Natural killer cell (primary cell): ENCODE measurements at places on chromosomes 12 and 14. TPM values are rescaled to one million over a fixed set of nuclear protein-coding genes. Genes with fewer than 3 reads are reported as not detected.

DNA sequence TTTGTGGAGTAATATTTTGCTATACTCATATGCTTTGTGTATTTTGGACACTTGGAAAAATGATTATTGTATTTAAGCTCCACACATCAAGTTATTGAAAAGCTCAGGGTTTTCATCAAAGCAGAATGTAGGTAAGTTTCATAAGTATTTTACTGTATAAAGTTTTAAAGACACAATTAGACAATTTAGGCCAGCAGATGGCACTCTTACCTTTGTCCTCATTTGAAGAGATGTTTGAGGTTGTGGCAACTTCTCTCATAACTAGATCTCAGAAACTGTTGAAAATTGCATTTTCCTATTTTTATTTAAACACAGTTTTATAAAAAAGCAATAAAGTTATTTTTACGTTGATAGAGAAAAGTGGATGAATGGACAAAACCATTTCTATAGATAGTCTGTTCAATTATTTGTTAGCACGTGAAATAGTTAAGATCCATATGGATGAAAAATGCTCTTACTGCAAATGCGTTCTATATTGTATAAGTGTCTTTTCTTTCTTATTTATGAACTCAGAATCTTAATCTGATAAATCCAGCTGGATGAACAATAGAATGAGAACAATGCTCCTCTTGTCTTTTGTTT, 300.0 kb downstream of the AEBP2 start:
- no peak for DNase-seq

The BHLHE41 gene
- total RNA-seq, result 0.09 TPM

The GALNT16 gene
- total RNA-seq, result not detected

DNA sequence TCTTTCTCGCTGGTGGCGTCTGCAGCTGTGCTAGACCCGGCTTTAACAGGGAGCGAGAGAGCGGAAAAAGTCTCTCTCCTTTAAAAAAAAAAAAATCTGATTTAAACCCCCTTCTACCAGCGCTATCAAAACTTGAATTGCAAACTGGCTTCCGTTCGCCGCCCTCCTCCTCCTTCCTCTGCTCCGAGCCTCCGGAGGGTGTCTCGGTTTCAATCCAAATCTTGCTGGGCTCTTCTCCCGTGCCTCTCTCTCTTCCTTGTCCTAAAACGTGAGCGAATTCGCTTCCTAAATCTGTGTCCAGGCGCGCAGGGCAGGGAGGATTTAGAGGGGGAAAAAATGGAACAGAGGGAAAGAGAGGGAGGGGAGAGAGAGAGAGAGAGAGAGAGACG, 272 bp downstream of the TBX3 start:
- no peak for DNase-seq

DNA sequence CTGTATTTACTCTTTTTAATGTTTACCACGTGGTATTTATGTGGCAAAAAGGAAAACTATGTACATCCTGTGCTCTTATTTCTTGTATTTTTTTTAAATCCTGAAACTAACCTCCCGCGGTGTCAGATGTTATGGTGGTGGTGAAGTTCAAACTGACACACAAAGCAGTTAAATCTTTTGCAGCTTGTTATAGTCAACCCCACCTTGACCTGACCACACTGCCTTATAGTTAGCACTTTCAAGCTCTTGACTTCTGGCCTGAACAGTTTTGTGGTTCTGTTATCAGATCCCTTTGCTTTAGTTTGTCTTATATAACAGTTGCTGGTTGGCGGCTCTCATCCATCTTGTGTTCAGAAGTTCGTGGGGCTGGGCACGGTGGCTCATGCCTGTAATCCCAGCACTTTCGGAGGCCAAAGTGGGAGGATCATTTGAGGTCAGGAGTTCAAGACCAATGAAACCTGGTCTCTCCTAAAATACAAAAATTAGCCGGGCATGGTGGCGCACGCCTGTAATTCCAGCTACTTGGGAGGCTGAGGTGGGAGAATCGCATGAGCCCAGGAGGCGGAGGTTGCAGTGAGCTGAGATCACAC, 2.1 kb downstream of the UNG start:
- DNase-seq, result no peak

GRCh38 chr12:46503637-46504175, 131.1 kb upstream of the SLC38A2 start:
- DNase-seq, result no peak

The KRT79 gene
- total RNA-seq, result not detected

The TARBP2 gene
- 35.1 TPM for total RNA-seq
